Putamen (tissue), 1 donor: ENCODE measurements at places on chromosomes 11 and 22.
A peak's percentile ranks its signal among the peaks of the same experiment; 100 is the strongest.

DNA sequence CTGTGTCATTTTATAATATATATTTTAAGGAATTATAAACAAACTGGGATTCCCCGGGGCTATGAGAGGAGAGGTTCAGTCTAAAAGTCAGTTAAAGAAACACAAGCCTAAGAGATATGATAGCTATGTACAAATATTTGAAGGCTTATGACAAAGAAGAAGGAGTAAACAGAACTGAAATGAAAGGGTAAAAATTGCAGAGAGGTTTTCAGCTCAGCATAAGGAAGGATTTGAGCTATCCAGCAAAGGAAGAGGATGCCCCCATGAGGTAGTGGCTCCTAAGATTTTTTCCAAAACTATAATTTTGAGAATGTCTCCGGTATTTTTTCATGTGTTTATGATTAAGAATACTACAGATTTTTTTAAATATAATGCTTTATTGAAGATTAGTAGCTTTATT lies 57.9 kb upstream of the ANGPTL5 start:
- no peak for DNase-seq

GRCh38 chr11:864898-865297 lies 22.2 kb downstream of the TSPAN4 start:
- DNase-seq = no peak

DNA sequence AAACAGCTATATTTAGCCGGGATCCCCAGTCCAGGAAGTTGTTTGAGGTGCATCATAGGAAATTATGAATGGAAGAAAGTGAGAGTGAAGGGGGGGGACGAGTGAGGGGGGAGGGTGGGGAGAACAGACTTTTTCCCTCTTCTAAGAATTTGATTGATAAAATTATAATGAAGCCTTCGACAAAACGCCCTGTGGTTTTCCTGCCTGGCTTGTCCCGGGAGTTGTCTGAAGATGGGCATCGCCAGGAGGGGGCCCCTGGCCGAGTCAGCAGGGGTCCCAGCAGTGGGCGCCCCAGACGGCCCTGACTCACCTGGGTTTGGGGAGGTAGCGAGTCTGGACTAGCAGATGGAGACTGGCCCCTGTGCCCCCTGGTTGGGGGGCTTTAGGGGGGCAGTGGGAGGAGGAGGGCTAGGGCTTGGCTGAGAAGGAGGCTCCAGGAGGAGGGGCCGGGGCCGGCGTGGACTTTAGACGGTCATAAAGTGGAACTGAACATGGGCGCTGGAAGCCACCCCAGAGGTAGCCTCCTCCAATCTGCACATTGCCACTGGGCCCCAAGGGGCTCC lies 336 bp upstream of the LIF start:
- no peak for DNase-seq

DNA sequence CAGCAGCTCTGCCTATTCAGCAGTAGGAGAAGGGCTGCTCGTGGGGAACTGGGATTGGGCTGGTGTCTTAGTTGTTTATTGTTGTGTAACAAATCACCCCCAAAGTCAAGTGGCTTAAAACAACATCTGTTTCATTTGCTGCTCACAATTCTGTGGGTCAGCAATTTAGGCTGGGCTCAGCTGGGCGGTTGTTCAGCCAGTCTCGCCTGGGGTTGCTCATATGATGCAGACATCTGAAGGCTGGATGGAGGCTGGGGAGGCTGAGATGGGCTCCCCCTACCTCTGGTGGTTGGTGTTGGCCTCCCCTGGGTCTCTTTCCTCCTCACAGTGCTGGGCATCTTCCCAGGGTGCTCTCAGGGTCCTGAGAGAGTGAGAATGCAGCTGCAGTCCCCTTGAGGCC lies 43.3 kb upstream of the PARVG start:
- no peak for DNase-seq

GRCh38 chr11:100208207-100208606 lies 478.9 kb upstream of the ARHGAP42 start:
- no peak for DNase-seq

GRCh38 chr22:49769691-49770546 lies 57.8 kb downstream of the BRD1 start:
- DNase-seq = no peak

DNA sequence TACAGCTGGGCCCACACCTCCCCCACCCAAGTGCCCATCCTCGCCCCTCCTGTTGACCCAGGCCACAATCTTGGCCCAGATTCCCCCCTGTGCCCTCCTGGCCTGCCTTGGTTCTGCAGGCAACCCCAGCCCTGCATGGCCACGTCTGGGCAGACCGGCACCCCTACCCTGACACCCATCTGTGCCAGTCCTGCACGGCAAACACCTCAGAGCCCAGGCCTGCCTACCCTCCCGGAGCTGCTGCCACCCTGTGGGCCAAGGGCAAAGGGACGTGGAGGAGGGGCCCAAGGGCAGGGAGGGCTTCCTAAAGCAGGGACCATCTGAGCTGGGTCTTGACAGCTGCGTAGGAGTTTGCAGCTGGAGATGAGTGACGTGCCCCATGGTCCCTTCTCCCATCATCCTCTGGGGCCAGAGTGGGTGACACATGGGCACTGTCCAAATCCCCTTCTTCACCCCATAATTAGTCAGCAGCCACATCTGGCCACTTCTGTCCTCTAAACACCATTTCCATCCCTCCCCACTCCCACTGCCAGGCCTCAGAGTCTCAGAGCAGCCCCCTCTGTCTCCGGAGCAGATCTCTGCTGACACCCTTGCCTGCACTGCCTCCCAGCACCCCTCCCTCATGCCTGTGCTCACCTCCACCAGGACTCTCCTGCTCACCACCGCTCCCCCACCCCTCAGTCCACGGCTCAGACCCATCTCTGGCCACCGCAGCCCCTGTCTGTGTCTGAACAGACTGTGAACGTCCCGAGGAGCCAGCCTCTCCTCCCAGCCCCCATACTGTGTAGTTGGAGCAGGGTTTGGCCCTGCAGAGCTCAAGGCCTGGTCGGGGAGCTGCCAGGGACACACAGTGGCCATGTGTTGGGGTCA lies 35.6 kb upstream of the PPARA start:
- no peak for DNase-seq

- DNase-seq = no peak
Observed at GRCh38 chr11:23179609-23180008, 319.3 kb upstream of the CCDC179 start.

DNA sequence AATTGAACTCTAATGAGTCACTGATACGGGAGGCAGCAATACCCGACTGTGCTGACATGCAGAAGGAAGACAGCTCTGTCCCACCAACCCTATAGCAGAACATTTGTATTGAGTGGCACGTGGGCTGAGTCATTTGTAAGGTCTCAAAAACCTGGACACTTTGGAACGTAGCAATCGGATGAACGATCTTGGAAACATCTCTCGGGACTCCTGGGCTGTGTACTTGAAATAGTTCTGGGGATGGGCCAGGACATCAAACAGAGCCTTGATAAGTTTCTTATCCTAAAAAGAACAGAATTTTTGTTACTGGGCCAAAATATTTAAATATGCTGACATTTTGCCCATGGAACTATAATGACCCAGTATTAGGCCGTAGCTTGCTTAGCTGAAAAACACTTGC lies 17.1 kb upstream of the NRIP3 start:
- no peak for DNase-seq

DNA sequence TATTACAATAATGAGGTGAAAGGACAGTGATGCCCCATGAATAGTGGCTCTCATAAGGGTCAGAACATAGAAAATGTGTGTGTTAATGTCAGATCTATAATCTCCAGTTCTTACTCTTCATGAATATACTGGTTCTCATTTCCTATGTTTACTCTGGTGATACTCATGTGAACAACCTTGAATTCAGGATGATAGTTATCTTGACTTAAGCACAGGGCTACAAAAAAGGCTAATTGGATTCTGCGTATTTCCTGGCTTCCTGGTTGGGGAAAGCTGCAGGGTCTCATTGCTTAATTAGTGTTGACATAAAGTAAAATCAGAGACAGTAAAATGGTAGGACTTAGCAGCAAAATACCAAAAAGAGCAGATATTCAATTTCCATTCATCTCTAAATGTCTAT lies 1316.8 kb upstream of the RAG2 start:
- DNase-seq = no peak

GRCh38 chr22:27062910-27063309 lies 405.5 kb downstream of the MIAT start:
- no peak for DNase-seq

DNA sequence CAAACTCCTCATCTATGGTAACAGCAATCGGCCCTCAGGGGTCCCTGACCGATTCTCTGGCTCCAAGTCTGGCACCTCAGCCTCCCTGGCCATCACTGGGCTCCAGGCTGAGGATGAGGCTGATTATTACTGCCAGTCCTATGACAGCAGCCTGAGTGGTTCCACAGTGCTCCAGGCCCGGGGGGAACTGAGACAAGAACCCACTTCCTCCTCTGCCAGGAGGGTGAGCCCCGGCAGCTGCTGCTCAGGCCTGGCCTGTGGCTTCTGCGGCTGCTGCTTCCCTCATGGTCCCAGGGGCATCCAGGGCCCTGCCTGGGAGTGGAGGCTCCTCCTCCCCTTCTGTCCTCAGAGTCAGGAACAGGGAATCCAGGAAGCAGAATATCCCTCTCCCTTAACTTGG lies 98.4 kb downstream of the ZNF280B start:
- DNase-seq = no peak

DNA sequence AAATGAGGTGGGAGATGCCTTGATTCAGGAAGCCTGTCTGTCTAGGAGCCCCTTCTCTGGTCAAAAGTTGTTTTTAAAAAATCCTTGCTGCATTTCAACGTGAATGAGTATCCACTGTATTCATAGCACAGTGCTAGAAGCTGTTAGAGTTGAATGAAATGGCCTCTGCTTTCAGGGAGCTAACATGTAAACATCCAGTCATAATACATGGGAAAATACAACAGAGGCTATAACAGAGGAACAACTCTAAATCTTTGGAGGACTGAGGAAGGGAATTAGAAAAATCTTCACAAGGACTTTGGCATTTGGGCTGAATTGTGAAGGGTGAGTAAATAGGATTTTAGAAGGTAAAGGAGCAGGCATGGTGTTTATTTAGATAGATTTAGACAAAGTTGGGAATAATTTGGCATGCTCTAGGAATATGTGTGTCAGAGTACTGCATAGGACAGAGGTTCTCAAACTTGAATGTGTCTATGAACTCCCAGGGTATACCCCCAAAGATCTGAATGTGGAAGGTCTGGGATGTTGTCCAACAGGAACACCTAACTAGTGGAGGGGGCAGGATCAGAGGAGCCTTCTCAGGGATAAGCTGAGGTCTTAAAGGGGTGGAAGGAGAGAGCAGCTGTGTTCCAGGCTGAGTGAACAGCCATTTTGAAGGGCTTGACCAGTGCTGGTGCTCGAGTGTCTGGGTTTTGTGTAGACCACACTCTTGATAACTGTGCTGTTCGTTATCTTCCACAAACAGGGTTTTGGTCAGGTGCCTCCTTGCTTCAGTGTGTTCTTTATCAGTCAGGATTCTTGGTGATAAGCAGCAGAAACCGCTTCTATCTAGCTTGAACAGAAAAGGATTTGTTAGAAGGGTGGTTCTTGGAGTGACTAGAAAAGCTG lies 12.7 kb downstream of the SREBF2 start:
- no peak for DNase-seq

GRCh38 chr11:16893456-16894066 lies 120.7 kb downstream of the PLEKHA7 start:
- no peak for DNase-seq

DNA sequence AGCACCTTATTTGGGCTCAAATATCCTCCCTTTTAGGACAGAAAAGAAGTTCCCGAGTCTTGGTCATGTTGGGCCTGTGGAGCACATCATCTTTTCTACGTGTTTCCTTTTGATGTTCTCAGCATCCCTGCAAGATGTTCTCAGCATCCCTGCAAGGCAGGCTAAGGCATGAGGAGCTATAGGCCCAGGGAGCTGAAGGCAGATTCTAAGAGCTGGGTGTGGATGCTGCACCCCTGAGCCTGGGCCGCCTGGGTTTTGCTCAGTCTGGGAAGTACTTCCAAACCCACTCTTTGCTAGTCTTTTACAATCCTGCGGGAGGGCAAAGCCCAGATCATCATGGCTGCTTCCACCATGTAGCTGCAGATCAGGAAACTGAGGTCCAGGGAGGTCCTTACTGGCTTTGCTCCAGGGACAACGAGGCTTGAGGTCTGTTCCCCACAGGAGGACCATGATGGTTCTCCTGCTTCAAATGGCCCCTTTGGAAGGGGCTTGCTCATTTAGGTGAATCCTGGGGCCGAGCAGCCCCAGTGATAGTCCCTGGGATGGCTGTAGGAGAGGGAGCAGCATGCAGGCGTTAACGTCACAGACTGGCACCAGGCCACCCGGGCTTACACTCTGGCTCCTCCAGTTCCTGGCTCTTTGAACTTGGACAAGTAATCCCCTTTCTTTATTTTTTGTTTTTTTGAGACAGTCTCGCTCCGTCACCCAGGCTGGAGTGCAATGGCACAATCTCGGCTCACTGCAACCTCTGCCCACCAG lies 10.6 kb downstream of the LRRC75B start:
- DNase-seq = no peak

DNA sequence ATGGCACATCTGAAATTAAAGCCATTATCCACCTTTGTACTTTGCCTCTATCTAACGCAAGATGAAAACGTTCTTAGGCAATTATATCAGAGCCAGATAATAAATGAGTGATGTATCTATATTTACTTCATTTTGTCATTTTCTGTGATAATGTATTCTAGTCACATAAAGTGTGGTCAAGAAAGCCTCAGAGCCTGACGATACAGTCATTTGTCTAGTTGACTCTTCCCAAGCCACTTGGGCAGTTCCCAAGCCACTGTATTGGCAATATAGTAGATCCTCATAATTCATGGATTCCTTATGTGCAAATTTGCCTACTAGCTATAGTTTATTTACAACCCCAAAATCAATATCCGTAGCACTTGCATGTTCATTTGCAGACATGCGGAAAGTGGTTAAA lies 7.8 kb downstream of the HOATZ start:
- no peak for DNase-seq

- no peak for DNase-seq
Observed at GRCh38 chr22:50218996-50219727, 18.4 kb downstream of the SELENOO start.

DNA sequence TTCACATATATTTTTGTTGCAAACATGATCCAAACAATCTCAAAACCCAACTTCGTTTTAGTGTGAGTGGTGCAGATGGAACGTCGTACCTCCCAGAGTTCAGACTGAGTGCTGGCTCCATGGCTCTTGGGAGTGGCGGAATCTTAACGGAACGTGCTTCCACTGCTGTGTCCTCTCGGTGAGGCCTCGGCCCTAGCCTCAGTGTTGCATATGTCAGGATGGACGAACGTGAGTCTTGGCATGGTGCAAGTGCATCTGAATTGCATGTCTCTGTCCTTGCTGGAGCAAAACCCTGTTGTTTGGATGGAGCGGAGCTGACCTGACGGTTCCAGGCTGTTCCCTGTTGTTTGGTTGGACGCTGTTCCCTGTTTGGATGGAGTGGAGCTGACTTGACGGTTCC lies 306.8 kb downstream of the TBC1D22A start:
- no peak for DNase-seq

DNA sequence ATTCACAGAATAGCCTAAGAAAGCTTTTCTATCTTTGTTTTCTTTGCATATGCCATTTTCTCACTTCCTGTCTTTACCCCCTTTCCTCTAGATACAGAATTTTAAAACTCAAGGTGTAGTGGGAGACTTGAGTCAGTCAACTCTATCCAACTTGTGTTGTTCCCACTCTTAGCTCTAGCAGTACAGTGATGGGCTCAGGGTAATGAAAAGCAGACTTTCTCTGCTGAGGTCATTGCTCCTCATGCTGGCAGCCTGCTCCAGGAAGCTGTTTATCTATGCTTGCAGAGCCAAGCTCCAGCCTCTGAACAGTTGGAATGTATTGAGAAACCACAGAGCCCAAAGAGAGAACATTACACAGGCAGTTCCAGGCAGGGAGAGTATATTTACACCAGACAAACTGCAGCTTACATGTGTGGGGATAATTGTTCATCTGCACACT lies 68.1 kb downstream of the CSTPP1 start:
- peak; percentile 74 for DNase-seq

- no peak for DNase-seq
Observed at GRCh38 chr11:128462922-128463321, 124.4 kb downstream of the ETS1 start.
